ENCODE measurements at places on chromosomes 12 and 14. TPM values are rescaled to one million over a fixed set of nuclear protein-coding genes. Genes with fewer than 3 reads are reported as not detected.

GLI1 gene
- 7.7 TPM for total RNA-seq

TCL1B gene
- total RNA-seq, result not detected

PSMA3 gene
- total RNA-seq, result 230 TPM

SCN8A gene
- total RNA-seq, result 1.8 TPM

RPS6KL1 gene
- 0.46 TPM for total RNA-seq

NGB gene
- not detected for total RNA-seq

ABCC9 gene
- total RNA-seq, result not detected

ST8SIA1 gene
- total RNA-seq, result not detected

SCNN1A gene
- 6.5 TPM for total RNA-seq

All from A549 treated with RU486 at 1 μM for 4 hours (cell line).